ENCODE measurements at places on chromosomes 13 and 19.

GRCh38 chr19:11890634-11891033 is 3.1 kb downstream of the ZNF69 start:
- DNase-seq = no peak

GRCh38 chr13:77150651-77151050 is 123.7 kb upstream of the FBXL3 start:
- DNase-seq = no peak

- DNase-seq = no peak
These were observed 105.6 kb downstream of the SPRY2 start for GRCh38 chr13:80235166-80235966.

DNA sequence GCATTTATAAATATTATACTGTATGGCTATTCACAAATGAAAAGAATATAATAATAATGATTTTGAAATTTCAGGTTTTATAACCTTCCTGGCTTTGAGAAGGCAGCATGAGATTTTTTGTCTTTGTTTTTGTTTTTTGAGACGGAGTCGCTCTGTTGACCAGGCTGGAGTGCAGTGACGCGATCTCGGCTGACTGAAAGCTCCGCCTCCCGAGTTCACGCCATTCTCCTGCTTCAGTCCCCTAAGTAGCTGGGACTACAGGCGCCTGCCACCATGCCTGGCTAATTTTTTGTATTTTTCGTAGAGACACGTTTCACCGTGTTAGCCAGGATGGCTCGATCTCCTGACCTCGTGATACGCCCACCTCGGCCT is 64.1 kb downstream of the ZNF429 start:
- DNase-seq = peak; percentile 79

GRCh38 chr19:17214508-17215126 is 540 bp upstream of the USE1 start:
- DNase-seq = no peak

- DNase-seq = no peak
These were observed 8.7 kb downstream of the IFNL1 start for GRCh38 chr19:39304701-39305571.

DNA sequence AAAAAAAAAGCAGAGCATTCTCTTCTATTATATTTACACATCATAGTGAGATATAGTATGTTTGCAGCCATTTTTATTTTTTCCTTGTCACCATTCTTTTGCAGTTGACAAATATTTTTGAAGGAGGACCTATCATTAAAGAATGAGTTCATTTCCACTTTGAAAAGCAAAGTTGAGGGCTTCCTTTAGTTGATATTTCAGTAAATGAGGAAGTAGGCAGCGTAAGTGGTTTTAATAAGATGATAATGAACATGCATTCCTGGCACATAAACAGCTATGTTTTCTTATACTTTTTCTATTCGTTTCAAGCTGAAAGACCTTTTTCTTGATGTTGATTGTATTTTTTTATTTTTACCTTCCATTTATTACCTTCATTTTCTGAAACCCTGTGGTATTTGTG is 66.2 kb downstream of the ZMYM2 start:
- no peak for DNase-seq

DNA sequence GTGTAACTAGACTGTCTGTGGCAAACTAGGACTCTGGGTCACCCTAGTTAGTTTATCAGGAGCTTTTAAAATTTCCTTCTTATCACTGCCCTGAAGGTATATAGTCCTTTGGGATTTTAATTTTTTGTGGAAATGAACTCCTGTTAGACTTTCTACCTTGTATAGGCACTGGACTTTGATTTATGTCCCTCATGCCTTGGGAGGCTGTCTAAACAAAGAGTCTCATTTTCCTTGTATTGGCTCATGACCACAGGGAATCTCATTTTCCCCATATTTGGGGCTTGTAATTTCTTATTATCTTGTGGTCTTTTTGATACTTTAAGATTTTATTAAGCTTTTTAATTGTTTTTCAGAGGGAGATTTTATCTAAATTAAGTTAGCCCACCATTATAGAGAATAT is 21.4 kb downstream of the KCTD4 start:
- DNase-seq = no peak

DNA sequence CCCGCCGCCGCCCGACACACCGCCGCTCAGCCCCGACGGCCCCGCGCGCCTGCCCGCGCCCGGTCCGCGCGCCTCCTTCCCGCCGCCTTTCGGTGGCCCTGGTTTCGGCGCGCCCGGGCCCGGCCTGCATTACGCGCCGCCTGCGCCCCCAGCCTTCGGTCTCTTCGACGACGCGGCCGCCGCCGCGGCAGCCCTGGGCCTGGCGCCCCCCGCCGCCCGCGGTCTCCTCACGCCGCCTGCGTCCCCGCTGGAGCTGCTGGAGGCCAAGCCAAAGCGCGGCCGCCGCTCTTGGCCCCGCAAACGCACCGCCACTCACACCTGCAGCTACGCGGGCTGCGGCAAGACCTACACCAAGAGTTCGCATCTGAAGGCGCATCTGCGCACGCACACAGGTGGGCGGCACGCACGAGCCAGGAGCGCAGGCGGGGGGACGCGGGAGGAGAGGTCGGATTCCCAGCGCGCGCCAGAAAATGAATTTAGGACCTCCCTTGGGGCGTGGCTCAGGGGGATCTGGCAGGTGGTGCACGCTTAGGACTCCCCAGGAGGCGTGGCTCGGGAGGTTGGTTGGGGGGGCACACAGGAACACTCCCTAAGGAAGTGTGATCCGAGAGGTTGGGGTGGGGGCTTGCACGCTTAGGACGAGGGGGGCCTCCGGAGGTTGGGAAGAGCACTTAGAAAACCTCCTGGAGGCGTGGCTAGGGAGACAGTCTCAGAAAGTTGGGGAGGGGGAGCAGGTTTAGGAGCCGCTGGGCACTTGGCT is 1.2 kb downstream of the KLF2 start:
- peak; percentile 40 for DNase-seq

- no peak for DNase-seq
These were observed 42.5 kb downstream of the NFIX start for GRCh38 chr19:13037731-13038130.

DNA sequence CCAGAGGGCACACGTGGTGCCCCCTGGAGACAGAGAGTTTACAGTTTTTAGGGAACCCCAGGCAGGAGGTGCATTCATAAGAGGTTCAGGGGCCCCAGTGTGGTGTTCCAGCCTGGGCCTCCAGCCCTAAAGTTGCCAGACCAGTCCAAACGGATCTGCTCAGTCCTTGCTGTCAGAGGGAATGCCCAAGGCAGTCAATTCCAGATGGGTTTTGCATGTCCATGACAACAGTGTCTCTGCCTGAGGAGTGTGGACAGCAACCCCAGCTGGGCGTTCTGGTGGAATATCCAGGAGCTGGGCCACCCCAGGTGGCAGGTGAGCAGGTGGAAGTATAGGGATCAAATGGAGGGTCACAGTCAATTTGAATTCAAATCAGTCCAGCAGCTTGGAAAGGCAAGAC is 25.3 kb downstream of the FBXO27 start:
- no peak for DNase-seq

DNA sequence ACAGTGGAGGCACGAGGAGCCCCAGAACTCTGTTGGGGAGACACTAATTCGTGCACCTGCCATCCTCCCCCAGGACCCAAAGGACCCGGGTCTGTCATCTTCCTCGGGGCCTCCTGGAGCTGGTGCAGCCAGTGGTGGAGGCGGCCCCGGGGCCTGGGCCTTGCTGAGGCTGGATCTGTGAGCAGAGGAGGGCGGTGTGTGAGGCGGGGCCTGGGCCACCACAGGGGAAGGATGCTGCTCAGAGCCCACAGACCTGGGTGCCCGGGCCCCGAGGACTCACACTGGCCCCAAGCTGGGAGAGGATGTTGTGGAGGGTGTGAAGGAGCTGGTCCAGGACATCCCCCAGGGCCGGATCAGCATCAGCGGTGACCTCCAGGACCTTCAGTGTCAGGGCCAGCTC is 8.3 kb downstream of the IFNL3 start:
- DNase-seq = peak; percentile 73

DNA sequence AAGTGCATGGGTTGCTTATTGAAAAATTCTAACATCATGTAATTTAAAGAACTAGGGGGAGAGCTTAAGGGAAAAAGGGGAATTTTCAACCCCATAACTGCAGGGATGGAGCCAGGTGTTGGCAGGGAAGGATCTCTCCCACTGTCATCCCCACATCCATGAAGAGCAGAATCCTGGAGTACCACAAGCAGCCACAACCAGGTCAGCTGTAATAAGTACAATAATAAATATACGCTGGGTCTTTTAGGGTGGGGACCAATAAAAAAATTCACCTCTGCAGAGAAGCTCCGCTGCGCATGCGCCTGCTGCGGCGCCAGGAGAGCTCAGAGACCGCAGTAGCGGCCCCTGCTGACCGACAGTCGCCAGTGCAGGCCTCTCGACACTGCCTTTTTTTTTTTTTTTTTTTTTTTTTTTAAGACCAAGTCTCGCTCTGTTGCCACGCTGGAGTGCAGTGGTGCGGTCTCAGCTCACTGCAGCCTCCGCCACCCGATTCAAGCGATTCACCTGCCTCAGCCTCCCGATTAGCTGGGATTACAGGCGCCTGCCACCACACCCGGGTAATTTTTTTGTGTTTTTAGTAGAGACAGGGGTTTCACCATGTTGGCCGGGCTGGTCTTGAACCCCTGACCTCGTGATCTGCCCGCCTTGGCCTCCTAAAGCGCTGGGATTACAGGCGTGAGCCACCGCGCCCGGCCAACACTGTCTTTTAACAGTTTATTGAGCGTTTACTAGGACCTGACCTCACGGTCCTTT is 2.5 kb upstream of the EEF2 start:
- peak; percentile 97 for DNase-seq

DNA sequence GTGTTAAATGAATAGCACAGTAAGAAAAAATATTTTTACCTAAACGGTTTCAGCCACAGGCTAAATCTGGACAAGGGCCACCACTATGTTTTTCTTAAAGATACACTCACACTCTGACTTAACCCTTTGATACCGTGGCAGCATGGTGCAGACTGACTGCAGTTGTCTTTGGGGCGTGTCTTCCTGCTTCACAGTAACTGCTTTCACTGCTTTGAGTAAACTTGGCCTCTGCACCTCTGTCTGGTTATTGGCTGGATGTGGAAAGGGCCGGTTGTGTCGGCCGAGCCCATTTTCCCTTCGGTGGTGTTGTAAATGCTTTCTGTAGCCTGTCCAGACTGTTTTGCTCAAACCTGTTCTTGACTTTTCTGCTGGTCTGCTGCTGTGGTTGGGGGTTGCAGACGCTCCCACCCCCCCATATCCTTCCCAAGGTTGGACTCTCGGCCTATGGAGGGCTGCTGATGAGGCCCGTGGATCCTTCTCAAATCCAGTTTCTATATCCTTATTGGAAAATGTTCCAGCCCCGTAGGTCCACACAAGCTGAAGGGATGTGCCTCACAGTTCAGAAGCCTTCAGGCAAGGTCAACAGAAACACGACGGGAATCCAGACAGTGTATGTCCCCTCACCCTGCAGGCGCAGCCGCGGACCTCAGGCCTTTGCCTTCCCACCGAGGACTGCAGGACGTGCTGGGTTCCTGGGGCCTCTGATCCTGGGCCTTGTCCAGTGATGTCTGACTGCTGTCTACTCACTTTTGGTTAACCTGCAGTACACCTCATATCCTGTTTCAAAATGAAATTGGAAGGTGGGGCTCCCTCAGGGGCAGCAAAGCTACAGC is 90.2 kb upstream of the RNF113B start:
- DNase-seq = no peak

GRCh38 chr13:29914581-29914980 is 64.2 kb upstream of the UBL3 start:
- DNase-seq = no peak

GRCh38 chr19:18513868-18514267 is 8.0 kb downstream of the ELL start:
- no peak for DNase-seq

DNA sequence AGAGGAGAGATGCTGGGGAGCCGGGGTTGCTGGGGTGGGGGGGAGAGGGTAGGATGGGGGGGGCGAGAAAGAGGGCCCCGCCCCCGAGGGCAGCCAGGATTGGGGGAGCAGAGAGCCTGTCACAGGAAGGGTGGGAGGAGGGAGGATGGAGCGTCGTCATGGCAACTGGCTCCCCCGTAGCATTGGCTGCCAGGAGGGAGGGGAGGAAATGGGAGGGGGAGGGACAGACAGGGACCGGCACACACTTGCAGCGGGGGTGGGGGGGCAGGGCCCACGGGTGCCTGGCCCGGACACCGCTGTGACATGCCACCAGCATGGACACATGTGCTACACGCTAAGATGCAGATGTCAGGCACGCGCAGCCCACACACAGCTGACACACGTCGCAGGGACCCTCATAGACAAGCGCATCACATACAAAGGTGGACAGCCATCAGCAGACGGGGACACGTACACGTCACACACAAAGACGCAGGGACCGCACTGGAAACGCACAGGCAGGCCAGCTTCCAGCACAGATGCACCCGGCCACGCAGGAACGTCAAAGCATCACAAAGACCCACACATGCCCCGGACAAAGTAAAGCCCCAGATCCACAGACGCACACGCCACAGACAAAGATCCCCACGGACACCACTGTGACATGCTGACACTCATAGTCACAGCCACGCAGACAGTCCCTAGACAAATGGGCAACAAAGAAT is at the start of gene LMTK3:
Gene LMTK3 (minus strand): TSS at position 36 of the 704 bp plus-strand sequence. CDS start 259 bp downstream, outside the sequence.
- no peak for DNase-seq

- no peak for DNase-seq
These were observed 321.9 kb downstream of the ITGBL1 start for GRCh38 chr13:101774393-101774792.

DNA sequence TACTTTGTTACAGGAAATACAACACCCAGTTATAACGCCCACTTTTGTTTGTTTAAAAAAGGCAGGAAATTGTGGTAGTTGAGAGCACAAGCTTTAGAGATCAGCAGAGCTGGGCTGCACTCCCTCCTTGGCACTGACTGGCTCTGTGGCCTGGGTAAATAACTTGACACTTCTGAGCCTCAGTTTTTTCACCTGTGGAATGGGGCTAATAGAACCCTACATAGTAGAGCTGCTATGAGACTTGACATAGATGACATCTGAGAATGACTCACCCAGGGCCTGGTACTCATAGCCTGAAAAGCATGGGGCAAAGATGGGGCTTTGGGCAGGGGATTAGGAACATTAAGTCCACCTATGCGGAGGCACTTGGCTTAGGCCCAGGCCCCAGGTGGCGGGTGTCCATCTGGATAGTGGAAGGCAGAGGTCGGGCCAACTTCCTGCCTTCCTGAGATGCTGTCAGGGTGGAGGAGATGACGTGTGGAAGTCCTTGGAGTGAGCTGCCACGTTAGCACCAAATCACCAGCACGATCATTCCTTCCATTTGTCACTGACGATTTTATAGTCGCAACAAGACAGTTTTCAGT is 159.1 kb downstream of the KATNAL1 start:
- DNase-seq = no peak

DNA sequence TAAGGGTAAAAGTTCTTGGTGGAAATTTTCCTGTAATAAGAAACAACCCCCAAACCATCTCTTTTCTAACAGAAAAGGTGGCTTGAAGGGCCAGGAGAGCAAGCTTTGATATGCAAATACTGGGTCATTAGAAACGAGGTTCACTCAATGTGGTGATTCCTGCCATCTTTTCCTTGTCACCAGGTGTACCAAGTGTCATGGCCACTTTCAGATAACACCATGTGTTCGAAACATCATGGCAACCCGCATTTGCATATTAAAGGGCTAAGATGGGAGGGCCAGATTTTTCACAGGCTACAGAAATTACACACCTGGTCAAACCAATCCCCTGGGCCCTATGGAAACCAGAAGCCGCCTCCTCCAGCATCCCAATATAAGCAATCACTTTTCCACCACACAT is 15.3 kb downstream of the LGALS16 start:
- no peak for DNase-seq

- DNase-seq = no peak
These were observed 52.3 kb upstream of the ATP12A start for GRCh38 chr13:24627946-24628345.
